ENCODE measurements at places on chromosomes 7 and 10.
A peak's percentile ranks its signal among the peaks of the same experiment; 100 is the strongest.

DNA sequence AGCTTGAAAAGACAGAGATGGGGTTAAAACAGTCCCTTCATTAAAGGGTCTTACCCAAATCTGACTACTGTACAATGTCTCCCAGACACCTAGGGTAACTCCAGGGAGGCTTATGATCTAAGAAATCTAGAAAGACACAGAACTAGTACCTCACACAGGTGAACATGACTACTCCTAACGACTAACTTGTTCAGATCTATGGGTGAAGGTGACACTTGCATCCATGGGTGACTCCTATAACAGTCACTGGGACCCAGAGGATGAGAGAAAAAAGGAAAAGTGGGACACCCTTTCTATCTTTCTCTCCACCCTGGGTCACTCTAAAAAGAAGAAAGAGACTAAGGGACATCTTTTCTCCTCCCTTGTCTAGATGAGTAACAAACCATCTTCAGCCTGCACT lies 19.2 kb downstream of the AKR1C8 start:
- no peak for DNase-seq

DNA sequence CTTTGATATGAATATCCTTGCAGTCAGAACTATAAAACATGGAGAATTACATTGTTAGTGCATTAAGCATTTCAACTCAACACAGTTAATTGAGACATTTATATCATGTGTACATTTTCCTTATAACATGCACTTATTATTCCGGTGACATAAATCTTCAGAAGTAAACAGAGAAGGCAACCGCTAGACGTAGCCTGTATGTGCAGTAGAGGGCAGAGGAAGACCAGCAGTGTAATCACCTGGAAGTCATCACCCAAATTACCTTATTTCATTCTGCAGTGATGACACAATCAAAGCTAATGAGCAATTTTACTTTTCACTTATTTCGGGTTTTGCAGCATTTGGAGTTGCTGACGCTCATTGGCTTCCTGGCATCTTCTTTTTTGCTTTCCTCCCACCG lies 394.6 kb downstream of the SDK1 start:
- no peak for DNase-seq

DNA sequence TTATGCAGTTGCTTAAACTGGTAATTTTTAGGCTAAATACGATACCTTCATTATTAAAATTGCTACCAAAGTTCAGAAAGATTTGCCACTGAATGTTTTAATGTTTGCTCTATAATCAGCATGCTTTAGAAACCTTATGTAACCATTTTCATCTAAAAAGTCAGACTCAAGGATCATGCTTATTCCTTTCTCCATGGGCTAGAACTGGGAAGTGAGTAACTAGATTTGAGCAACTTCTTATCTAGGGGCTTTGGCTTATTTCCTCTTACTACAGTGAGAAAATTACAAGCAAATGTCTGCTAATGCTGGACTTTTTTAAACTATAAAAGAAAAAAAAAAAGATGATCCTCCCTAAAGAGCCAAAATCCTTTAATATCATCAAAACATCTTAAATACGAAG lies 215.9 kb downstream of the CRPPA start:
- no peak for DNase-seq

- no peak for DNase-seq
Observed at GRCh38 chr10:125079091-125079600, 81.2 kb downstream of the CTBP2 start.

GRCh38 chr10:103826885-103827284 lies 28.5 kb downstream of the SH3PXD2A start:
- no peak for DNase-seq

DNA sequence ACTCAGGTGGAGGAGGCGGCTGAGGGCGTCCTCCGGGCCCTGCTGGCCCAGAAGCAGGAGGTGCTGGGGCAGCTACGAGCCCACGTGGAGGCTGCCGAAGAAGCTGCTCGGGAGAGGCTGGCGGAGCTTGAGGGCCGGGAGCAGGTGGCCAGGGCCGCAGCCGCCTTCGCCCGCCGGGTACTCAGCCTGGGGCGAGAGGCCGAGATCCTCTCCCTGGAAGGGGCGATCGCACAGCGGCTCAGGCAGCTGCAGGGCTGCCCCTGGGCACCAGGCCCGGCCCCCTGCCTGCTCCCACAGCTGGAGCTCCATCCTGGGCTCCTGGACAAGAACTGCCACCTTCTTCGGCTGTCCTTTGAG lies 2.8 kb downstream of the TRIM56 start:
- DNase-seq: no peak

DNA sequence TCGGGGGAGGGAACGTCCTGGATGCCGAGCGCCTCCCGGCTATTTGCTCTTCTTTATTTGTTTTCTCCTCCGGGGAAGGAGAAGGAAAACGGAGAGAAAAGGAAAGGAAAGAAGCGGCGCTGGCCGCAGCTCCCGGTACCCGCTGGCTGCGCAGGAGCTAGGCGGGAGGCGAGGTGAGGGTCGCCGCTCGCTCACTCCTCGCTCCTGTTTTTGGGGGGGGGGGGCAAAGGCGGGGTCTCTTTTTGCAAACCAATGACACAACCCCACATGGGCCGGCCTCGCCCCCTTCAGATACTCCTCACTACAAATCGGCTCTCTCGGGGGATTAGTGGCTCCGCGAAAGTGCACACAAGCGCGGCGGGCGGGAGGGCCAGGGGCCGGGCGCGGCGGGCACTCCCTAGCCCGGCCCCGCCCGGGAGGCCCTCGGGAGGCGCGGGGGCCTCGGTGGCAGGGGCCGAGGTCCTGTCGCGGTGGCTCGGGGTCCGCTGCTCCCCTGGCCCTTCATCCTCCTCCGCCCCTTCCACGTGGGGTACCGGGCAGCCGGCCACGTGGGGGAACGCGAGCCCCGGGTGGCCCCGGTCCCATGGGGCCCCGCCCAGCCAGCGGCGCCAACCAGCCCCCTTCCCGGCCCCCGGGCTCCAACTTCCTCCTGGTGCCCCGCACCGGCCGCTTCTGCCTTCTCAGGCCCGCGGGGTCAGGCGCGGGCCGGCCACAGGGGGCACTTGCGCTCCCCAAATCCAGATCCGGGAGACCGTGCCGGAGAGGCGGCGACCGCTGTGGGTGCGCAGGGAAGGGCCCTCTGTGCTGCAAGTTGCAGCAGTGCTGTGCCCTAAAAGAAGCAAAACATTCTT lies 718 bp upstream of the CTBP2 start:
- DNase-seq: peak; percentile 39
